Activated T-helper 9 cell treated with anti-CD3 and anti-CD28 coated beads, Interleukin-2, amount 50 U/mL, for 16 hours (primary cell): ENCODE measurements at places on chromosomes 3 and 15.

GRCh38 chr3:34859746-34860145 is 779.6 kb upstream of the ARPP21 start:
- DNase-seq, result no peak

DNA sequence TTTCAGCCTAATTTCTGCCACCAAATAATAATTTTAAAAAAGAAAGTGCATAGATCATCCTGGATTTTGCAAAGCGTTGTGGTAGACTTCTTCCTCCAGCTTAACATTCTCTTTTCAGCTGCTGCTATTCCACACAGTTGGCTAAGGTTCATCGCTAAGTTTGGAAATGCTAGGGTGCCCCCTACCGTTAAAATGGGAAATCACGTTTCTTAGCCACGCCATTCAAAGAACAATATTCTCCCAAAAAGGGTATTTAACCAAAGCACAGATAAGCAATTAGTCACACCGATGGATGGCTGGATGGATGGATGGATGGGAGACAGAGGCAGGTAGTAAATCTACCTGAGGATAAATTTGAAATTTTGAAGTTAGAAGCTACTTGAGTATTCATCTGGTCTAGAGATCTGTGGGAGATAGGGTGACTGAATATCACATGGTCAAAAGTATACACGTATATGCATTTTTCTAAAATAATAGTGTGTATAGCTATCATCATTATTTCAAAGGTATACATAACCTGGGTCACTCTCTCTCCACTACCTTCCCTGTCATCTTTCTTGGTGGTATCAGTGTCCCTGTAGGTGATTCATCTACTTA is 67.2 kb downstream of the EFHB start:
- DNase-seq, result no peak

GRCh38 chr15:44804298-44805046 is 68.1 kb downstream of the TRIM69 start:
- no peak for DNase-seq

DNA sequence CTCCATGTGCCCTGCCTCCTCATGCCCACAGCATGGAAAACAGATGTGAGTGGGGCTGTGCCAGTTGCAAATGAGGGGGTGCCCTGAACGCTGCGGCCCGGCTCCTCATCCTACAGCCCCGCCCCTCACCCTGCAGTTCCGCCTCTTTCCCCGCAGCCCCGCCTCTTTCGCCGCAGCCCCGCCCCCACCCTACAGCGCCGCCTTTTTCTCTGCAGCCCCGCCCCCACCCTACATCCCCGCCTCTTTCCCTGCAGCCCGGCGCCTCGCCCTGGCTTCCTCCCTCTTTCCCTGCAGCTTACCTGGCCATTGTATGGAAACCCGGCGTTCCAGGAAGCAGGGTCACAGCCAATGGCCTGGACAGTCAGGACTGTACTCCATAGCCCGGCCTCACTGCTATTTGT is 284.9 kb downstream of the TLE3 start:
- no peak for DNase-seq

DNA sequence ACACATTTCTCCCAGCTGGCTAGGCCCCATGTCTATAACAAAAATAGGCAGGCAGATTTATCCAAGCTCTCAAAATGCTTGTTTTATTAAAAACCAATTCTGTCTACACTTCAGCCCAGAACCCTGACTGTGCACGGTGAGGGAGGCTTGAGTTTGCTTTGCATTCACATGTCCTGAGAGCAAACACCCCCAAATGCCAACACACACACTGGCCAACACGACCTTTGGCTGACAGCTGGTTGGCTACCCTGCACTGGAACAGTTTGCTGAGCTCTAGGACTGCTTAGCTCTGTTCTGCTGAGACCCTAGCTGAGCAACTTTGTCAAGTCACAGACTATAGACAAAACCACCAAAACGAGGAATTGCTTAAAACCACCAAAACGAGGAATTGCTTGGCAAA is 3.6 kb downstream of the STIMATE start:
- no peak for DNase-seq

DNA sequence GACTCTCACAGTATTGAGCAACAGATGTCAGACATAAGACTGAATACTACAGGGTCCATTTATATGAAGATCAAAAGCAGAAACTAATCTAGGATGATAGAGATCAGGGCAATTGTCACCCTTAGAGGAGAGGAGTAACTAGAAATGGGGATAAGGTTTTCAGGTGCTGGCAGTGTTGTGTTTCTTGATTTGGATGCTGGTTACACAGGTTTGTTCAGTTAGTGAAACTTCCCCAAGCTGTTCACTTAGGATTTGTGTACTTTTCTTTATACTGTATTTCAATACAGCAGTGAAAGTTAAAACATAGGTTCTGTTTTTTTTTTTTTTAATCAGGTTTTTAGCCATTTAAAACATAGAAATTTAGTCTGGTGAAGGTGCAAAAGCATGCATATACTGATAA is 39.1 kb upstream of the CMTM7 start:
- DNase-seq, result no peak

- no peak for DNase-seq
These were observed 1398.6 kb upstream of the ALCAM start for GRCh38 chr3:103968131-103968530.
